ENCODE measurements at places on chromosomes 3 and 15. TPM values are rescaled to one million over a fixed set of nuclear protein-coding genes. Genes with fewer than 3 reads are reported as not detected.

The SLC28A1 gene
- not detected for total RNA-seq

GRCh38 chr3:101011136-101011535 lies 17.9 kb upstream of the ABI3BP start:
- DNase-seq, result no peak

GRCh38 chr15:37099319-37100108 lies 835 bp downstream of the MEIS2 start:
- no peak for DNase-seq

DNA sequence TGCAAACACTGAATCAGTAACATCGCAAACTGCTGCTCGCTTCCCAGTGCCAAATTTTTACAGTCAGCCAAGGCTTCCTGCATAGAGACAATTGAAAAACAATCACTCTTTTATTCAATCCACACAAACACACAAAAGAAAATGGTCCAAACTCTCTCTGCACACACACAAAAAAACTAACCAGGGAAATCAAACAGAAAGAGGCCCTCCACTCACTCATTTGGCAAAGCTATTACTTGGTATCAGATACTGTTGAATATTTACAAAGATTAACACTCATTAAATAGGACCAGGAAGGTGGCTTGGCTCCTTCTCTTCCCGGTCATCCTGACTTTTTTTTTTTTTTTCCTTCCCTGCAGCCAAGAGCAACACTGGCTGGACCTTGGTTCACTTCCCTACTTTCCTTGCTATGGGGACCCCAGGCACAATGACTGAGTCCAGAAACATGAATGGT lies 62.4 kb upstream of the SPATA12 start:
- DNase-seq, result no peak

The SLC6A6 gene
- 41.9 TPM for total RNA-seq

GRCh38 chr3:127549826-127550467 lies 40.6 kb downstream of the TPRA1 start:
- no peak for DNase-seq

GRCh38 chr3:59052803-59053411 lies 3.1 kb upstream of the CFAP20DC start:
- DNase-seq, result no peak

The ZCWPW2 gene
- total RNA-seq, result 1.2 TPM

GRCh38 chr15:42119446-42119760 lies 25.0 kb upstream of the PLA2G4D start:
- peak; percentile 49 for DNase-seq

The DUOXA2 gene
- total RNA-seq, result not detected

The IQCH gene
- 1.2 TPM for total RNA-seq

- no peak for DNase-seq
Observed at GRCh38 chr3:160473221-160473620, 23.6 kb upstream of the TRIM59 start.

The IGSF11 gene
- not detected for total RNA-seq

DNA sequence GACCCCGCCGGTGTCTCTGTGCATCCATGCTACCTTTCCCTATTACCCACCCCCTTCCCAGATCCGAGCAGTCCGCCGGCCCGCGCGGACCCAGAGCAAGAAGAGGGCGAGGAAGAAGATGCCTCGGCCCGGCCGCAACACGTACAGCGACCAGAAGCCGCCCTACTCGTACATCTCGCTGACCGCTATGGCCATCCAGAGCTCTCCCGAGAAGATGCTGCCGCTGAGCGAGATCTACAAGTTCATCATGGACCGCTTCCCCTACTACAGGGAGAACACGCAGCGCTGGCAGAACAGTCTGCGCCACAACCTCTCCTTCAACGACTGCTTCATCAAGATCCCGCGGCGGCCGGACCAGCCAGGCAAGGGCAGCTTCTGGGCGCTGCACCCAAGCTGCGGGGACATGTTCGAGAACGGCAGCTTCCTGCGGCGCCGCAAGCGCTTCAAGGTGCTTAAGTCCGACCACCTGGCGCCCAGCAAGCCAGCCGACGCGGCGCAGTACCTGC lies 788 bp downstream of the FOXB1 start:
- DNase-seq, result no peak

DNA sequence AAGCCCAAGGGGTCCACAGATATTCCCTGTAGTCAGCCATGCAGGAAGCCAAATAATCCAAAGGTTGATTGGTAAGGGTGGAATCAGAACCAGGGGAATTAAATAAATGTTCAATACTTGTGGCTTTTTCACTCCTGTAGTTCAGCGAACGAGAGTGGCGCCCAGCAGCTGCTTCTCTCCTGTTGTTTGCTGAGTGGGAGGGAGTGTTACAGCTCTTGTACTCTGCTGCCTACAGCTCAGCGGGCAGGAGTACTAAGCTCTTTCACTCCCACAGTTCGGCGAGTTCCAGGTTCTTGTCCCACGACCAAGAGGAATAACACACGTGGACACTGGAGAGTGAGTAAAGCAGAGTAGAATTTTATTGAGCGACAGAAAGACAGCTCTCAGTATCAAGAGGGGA lies 105.9 kb downstream of the MOBP start:
- no peak for DNase-seq

GRCh38 chr15:97174886-97175540 lies 785.5 kb upstream of the ARRDC4 start:
- DNase-seq, result no peak

DNA sequence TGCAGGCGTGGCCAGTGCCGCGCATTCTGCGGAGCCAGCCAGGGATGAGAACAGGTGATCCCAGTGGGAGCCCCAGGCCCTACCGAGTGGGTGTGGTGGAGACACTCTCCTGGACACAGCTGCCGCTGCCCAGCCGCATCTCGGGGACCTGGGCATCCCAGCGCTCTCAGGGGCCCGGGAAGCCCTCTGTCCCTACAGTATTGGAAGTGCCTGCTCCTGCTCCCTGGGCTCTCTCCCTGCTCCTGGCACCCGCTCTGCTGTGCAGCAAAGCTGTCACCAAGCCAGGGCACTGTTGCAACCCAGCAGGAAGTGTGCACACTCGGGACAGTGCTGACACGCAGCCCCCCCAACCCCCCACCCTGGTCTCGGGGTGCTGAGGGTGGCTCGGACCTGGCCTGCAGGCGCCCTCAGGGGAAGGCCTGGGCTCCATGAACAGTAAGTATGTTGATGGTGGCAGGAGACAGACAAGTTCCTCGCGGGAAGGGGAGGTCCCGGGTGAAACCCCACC lies 1177.4 kb upstream of the GBE1 start:
- DNase-seq, result peak; percentile 81

The TFRC gene
- total RNA-seq, result 84.6 TPM

The MUC13 gene
- not detected for total RNA-seq

The XIRP1 gene
- total RNA-seq, result not detected

GRCh38 chr15:100526027-100526481 lies 2.7 kb downstream of the CERS3 start:
- DNase-seq, result no peak

DNA sequence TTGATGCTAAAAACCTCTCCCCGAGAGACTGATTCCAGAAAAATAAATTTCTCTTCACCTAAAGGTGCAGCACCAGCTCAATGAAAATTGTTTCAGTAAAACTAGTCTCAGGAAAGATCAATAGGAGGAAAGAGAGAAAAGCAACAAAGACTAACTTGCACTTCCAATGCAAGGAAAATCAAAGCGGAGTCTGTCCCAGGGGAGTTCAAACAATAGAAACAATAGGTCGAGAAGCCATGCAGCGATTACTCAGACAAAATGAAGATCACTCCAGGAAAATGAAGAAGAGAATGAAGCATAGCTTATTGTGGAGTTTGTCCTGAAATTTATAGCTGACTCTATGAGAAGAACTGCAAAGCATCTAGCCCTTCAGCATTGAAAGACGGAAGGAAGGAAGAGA lies 105.1 kb upstream of the FRMD4B start:
- DNase-seq, result no peak

DNA sequence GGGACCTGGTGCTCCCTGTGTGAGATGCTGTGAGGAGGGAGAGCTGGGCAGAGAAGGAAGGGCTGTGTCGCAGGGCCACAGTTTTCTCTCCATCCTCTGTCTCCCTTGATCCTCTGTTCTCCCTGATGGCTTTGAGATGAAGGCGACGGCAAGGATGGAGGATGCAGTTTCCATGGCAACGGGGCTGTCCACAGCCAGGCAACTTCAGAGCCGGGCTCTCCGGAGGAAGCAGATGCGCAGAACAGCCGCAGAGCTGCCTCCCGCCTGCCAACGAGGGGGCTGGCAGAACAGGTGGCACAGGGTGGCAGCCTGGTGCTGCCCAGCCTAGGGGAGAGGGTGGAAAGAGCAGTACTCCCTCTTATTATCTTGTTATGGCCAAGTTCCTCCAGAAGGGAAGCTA lies 9.9 kb upstream of the GRM2 start:
- DNase-seq, result no peak

The EXOSC7 gene
- total RNA-seq, result 39.8 TPM

GRCh38 chr3:108403198-108403597 lies 106.8 kb downstream of the HHLA2 start:
- no peak for DNase-seq

The FAM107A gene
- total RNA-seq, result not detected

- DNase-seq, result no peak
Observed at GRCh38 chr15:92283813-92284212, 109.9 kb upstream of the ST8SIA2 start.

DNA sequence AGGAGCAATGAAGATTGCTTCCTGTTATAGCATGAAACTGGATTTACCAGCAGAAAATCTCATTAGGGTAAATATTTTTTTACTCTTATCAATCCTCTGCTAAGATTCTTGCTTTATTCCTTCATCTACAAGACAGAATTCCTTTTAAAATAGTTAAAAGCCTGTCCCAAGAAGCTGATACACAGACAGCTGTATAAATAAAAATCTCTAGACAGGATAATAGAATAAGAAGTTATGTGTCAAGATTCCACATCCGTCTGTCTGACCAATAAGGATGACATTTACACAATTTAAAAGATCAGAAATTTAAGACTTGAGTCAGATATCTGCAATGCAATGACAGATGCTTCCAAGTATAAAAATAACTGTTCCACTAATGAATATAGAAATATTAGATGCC lies 57.6 kb downstream of the SSR3 start:
- DNase-seq, result no peak
